ENCODE measurements at places on chromosomes 1 and 21. TPM values are rescaled to one million over a fixed set of nuclear protein-coding genes. Genes with fewer than 3 reads are reported as not detected.

Gene LCK
- total RNA-seq: 1.3 TPM

Gene COL24A1
- total RNA-seq: 0.19 TPM

Gene GBP7
- not detected for total RNA-seq

- no peak for DNase-seq
Measured at GRCh38 chr1:179351281-179351680, 14.5 kb upstream of the AXDND1 start.

DNA sequence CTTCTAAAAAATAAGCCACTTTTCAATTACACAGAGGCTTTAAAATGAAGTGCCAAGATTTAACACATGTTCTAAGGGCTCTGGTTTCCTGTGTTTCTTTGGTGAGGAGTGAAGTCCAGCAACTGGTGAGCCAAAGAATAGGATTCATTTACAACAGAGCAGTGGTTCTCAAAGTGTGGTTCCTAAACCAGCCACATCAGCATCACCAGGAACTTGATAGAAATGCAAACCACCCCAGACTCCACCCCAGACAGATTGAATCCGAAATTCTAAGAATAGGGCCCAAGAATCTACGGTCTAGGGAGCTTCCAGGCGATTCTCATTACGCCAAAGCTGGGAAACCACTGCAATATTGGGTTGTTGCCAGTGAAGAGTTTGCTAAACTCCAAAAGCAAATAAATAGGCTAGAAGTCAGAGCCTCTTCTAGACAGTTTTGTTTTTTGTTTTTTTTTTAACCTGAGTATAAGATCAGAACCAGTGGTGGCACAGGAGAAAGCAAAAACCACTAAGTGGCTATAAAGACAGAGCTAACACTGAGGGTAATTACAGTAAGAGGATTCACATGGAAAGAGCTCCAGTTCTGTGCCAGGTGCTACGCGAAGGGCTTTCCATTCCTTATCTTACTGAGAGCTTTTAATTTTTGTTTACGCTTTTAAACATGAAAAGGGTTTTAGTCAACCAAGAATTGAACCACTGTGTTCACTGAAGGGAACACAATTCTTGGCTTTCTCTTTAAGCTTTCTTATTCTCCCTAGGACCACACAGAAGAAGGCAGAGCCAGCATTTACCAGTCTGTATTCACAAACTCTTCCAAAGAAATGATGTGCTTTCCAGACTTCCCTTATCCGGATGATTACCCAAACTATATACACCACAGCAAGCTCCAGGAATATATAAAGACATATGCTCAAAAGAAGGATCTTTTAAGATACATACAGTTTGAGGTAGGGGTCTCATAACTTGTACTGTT is 42.4 kb upstream of the FMO2 start:
- DNase-seq: no peak

DNA sequence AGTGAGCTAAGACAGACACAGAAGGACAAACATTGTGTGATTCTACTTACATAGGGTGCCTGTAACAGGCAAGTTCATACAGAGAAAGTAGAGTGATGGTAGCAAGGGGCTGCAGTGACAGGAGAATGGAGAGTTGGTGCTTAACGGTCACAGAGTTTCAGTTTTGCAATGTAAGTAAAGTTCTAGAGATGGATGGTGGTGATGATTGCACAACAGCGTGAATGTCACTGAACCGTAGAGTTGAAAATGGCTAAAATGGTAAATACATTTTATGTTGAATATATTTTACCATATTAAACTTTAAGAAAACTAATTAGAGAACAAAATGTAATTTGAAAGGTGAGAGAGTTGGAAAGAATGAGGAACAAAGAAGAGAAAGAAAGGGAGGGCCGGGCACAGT is 8.7 kb downstream of the CFAP107 start:
- no peak for DNase-seq

DNA sequence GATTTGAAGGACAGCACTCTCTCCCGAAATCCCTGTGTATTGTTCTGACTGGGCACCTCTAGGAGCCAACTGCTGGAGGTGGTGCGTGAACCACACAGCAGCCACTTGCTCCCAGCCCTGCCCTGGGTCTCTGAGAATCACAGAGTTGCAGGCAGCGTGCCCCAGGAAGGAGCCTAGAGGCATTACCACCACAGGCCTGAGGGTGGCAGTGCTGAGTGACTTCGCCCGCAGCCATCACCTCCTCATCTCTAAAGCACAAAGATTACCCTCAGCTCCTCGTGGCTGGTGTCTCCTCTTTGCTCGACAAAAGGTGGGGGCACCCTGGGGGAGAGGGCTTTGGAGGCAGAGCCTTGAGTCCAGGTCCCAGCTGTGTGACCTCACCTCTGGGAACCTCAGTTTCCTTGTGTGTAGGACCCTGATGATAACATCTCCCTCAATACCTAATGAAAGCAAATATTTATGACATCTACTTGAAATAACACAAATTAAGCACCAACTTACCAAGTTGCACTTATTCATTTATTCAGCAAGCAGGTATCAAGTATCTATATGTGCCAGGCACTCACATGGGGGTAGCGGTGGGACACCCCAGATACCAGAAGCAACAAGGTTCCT is 86.3 kb downstream of the VWA5B1 start:
- peak; percentile 86 for DNase-seq

DNA sequence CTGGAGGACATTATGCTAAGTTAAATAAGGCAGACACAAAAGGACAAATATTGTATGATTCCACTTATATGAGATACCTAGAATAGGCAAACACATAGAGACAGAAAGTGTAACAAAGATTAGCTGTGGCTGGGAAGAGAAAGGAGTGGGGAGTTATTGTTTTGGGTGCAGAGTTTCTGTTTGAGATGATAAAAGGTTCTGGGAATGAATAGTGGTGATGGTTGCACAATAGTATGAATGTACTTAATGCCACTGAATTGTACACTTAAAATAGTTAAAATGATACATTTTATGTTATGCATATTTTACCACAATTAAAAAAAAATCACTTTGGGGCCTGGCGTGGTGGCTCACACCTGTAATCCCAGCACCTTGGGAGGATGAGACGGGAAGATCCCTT is 21.2 kb upstream of the ERO1B start:
- DNase-seq: no peak

DNA sequence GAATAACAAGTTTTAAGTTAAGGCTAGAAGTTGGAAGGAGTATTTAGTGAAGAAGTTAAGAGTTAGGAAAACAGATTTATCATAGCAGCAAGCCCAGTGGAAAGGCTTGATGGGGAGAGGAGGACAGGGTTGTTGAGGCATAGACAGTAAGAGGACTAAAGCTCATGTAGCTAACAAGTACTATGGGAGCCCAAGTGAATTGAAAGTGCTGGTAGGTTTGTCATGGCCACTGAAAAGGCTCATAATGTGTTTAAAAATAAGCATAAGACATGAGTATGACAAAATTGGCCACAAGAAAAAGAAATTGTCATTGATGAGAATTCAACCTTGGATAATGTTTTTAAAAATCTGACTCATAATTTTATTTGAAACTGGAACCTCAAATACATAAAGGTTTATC is 49.2 kb upstream of the CRB1 start:
- no peak for DNase-seq

DNA sequence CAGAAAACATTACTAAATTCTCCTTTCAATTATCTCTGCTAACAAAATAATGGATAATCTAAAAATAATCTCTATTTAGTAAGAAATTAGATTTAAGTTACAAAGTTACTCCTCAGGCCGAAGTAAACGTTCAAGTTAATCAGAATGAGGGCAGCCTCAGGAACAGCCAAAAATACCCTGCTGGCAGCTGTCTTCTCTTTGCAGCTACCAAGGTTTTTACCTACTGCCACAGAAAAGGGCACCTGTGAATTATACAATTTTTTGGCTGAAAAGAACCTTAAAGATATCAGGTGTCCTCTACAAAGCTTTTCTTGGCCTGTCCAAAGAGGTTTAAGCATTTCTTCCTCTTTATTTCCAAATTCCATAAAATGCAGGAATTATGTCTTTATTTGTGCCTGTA is 84.4 kb downstream of the AKT3 start:
- DNase-seq: no peak

DNA sequence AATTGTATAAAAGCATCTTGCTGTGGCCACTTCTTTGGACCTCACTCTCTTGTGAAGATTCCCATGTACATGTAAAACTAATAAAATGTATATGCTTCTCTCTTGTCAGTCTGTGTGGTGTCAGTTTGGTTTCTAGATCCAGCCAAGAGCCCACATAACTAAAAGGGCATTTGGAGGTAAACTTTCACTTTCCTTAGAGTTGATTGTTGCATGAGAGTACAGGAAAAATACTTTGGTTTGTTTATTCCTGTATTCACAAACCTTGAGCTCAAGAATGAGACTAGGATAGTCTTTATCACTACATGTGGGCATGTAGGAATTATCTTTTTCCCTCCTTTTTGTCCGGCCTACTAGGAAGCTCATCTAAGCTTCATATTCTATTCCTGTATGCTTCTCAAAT is 50.9 kb downstream of the KCTD3 start:
- no peak for DNase-seq

DNA sequence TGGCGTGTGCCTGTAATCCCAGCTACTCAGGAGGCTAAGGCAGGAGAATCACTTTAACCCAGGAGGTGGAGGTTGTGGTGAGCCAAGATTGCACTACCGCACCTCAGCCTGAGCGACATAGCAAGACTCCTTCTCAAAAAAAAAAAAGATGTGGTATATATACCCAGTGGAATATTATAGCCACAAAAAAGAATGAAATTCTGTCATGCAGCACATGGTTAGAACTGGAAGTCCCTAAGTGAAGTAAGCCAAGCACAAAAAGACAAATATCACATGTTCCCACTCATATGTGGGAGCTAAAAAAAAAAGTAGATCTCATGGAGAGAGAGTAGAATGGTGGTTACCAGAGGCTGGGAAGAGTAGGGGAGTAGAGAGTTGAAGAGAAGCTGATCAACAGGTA is 18.7 kb downstream of the PSMB4 start:
- DNase-seq: no peak

- DNase-seq: peak; percentile 40
Measured at GRCh38 chr1:36539526-36539925, 56.8 kb upstream of the CSF3R start.

DNA sequence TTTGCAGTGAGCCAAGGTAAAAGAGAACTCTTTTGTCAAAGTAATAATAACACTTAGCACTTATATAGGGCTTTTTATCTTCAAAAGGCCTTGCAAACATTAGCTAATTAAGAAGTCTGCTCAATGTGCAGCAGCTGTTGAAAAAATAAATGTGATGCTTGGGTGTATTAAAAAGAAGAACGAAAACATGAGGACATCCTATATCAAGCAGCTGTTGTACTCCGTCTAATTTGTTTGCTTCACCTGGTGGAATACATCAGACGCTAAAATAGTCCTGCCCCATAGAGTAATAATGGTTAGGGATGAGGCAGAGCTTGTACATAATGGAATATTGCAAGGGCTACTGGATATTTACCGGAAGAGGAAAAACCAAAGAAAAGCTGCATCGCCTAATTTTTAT is 299.5 kb downstream of the ST6GALNAC3 start:
- no peak for DNase-seq
